ENCODE measurements at places on chromosomes 6 and 20. TPM values are rescaled to one million over a fixed set of nuclear protein-coding genes. Genes with fewer than 3 reads are reported as not detected.

The SLC12A5 gene
- total RNA-seq: 1.6 TPM

DNA sequence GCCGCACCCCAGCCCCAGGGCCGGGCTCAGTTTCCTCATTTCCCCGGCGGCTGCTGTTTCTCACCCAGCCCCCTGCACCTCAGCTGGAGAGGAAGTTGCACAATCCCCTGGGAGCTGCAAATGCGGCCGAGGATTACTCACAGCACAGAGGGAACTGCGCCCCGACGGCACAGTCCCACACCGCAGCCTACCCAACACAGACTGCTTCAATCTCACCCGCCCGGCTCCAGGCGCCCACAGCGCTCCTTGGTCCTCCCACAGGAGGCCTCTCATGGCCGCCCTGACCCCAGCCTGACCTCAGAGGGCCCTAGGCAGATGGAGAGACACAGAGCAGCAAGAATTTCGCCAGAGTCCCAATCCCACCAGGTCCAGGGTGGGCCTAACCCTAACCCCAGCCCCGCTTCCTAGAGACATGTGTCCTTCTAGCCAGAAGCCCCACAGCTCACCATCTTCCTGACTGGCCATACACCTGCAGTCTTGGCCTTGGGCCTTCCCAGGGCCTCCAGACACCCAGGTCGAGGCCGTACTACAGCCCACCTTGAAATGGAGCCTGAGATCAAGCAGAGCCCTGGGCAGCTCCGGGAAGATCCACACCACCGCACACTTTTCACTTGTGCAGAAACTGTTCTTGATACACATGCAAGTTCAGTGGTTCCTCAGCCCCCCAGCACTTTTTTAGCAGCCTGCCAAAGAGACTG lies 11.7 kb downstream of the TFEB start:
- peaks cover 66% of the 10 kb centered on the region for H3K4me1 ChIP-seq
- H3K36me3 ChIP-seq: no peaks in the 10 kb centered on the region
- H3K4me3 ChIP-seq: no peak overlapping the region
- no peaks in the 10 kb centered on the region for H3K27me3 ChIP-seq

The RIPOR2 gene
- total RNA-seq: 9.5 TPM

- H3K4me1 ChIP-seq: peaks cover 47% of the 10 kb centered on the region
- no peaks in the 10 kb centered on the region for H3K27me3 ChIP-seq
- H3K27ac ChIP-seq: peak within 1 kb of the TSS; percentile 18
- H3K4me3 ChIP-seq: no peak within 1 kb of the TSS
These were observed at the start of gene MYLK2 for GRCh38 chr20:31819083-31819784. Gene MYLK2 (plus strand): TSS chr20:31819356. CDS start chr20:31819581, 225 bp downstream.

The FGD2 gene
- 25.8 TPM for total RNA-seq

DNA sequence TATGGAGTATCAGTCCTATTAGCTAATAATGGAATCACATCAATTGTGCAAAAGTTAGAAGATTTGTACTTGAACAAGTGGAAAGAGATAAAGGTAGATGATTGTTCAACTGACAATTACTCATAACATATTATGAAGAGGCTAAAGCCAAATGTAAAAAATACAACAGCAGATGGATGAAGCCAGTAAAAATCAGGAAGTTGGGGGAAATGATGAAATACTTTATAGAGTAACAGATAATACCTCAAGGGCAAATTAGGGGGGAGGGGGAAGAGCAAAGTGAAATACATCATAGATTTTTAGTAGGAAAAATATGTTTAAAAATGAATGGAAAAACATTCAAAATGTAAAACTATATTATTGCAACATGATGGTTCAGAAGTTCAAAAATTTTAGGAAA lies 114.0 kb downstream of the PDSS2 start:
- H3K27ac ChIP-seq: no peak overlapping the region
- DNase-seq: no peak
- H3K4me1 ChIP-seq: peaks cover 3% of the 10 kb centered on the region
- no peaks in the 10 kb centered on the region for H3K36me3 ChIP-seq

Measured in thyroid gland (tissue), 4 donors.